IMR-90 (cell line): ENCODE measurements at places on chromosomes 13 and 19.
A peak's percentile ranks its signal among the peaks of the same experiment; 100 is the strongest.

DNA sequence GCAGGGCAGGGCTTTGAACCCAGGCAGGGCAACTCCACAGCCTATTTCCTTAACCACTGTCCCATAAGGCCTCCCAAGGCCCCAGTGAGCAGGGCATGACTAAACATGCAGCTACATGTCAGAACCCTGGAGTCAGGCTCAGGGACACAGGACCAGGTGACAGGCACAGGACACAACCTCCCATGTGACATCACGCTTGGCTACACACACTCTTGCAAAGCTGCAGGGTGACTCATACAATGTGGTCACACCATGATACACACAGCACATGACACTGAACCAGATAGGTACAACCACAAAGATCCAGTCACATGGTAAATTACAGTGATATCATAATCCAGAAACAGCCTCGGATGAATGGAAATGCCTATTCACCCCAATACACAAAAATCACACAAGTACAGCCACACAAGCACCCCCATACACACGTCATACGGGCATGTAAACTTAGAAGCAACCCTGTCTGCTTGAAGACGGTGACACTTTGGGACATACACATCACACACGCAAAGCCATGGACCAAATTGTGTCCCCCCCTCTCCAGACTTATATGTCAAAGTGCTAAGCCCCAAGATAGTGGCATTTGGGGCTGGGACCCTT lies 14.5 kb downstream of the KLK4 start:
- DNase-seq, result peak; percentile 65

DNA sequence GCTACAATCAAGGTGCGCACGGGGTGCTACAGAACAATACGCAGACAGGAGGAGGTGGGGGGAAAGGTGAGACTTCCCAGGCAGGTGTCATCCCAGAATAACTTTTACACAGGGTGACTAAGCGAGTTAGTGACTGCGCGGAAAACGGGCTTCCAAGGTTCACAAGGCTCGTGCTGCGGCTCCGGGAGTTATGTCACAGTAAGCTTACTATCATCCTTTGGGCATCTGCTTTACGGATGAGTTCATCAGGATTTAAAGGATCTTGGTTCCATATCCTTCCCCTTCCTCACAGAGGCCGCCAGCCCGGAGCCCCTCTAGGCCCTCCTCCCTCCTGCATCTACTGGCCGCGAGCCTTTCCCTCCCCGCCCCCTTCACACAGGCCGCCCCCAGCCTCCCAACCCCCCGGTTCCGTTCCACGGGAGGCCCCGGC lies 474 bp upstream of the IFT88 start:
- DNase-seq, result peak; percentile 85

DNA sequence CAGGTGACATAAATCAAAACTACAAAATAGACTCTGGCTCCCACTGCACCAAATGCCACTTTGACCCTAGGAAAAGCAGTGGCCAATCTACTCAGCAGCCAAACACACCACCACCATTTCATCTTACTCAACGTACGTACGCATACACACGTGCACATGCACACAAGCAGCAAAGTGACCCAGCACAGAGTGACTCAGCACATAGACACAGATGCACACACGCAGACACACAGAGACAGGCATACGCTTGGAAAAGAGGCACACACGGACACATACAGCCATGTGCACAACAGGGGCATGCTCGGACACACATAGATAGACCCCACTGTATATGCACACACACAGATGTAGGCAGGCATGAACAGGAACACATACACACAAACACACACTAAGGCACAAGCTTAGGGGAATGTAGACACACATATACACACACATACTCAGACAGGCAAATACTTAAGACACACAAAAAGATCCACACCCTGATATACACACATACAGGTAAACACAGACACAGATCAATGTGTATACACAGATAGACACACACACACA lies 37.3 kb downstream of the PEPD start:
- no peak for DNase-seq

- DNase-seq, result no peak
Measured at GRCh38 chr19:15893477-15893876, 4.4 kb downstream of the CYP4F2 start.

- DNase-seq, result no peak
Measured at GRCh38 chr19:49188626-49189200, 31.1 kb downstream of the TRPM4 start.

DNA sequence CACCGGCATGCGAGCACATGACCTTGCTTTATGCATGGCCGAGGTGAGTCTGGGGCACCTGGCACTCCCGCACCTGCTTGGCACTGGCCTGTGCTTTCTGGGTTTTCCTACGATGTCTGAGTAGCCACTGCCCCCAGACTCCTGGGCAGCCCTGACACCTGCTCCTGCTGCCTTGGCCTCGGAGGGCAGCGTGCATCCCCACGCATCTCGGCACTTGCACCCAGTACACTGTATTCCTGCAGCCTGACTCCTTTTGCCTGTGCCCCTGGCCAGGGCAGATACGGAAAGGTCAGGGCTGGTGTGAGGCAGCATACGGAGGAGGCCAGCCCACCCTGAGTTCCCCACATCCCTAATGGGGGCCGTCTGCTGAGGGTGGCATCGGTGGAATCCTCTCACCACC lies 340.6 kb downstream of the TEX29 start:
- no peak for DNase-seq

GRCh38 chr19:4016903-4017638 lies 9.5 kb downstream of the PIAS4 start:
- no peak for DNase-seq

GRCh38 chr19:10601999-10602329 lies 14.9 kb upstream of the AP1M2 start:
- DNase-seq, result no peak

DNA sequence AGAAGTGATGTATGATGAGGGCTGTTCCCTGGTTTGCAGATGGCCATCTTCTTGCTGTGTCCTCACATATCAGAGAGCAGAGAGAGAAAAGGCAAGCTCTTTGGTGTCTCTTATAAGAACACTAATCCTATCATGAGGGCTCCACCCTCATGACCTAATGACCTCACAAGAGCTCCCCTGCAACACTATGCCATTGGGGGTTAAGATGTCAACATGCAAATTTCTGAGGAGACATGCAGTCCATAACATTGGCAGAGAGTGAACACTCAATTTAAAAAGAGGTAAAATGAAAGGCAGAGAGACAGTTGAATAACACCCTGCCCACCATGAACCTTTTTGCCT lies 10.9 kb downstream of the FAM187B start:
- DNase-seq, result no peak

DNA sequence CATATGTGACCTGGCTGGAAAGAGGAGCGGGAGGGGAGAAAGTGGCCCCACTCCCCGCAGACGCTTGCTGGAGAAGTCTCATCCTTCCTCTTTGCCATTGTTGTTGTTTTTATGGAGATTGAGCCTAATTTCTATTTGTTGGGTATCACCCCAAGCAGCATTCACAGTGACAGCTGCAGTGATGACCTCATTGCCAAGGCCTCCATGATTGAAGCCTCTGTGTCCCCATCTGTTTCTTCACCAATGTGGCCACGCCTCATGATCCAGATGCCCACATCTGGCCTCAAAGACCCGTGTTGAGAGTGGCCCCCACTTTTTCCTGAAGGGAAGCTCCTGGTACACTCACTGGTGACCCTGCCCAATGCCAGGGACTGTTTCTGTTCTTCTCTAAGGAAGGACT lies 154.2 kb downstream of the SLC7A1 start:
- DNase-seq, result no peak

- DNase-seq, result no peak
Measured at GRCh38 chr13:83716121-83716520, 166.2 kb downstream of the SLITRK1 start.

- peak; percentile 83 for DNase-seq
Measured at GRCh38 chr13:50016444-50016843, 1.2 kb downstream of the KCNRG start.

GRCh38 chr19:43562698-43563241 lies 12.6 kb downstream of the XRCC1 start:
- peak; percentile 76 for DNase-seq

GRCh38 chr13:49304763-49305700 lies 57.3 kb downstream of the CDADC1 start:
- no peak for DNase-seq

GRCh38 chr13:31179754-31180153 lies 18.1 kb upstream of the HSPH1 start:
- DNase-seq, result no peak

DNA sequence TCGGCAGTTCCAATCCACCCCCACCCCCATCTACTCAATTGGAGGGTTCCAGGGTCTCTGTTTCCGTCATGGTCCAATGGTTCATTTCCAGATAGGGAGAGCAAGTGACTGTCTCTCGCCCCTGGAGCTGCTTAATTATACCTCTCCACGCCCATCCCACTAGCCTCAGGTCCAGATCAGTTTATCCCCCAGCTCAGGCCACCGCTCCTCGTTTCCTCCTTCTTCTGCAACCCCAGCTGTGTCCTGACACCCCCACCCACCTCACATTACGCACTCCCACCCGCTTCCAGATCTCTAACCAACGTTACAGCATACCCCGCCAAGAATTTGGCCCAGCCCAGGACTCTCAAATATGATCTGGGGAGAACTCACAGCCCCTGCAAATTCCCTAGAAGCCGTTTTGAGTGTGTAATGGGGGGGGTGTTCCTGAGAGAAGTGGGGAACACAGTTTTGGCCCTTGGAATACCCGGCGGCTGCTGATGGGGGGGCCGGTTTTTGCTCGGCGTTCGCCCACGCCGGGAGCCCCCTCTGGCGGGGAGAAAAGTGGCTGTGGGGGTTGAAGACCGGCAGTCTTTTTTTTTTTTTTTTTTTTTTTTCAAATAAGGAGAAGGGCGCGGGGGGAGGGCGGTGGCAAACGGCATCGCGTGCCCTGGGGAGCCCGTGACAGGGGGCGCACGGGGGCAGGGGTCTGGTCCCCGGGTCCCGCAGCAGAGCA lies 1.7 kb upstream of the PDE4A start:
- DNase-seq, result no peak

- DNase-seq, result no peak
Measured at GRCh38 chr13:111861766-111862366, 205.1 kb upstream of the SOX1 start.

- peak; percentile 28 for DNase-seq
Measured at GRCh38 chr13:66506979-66507378, 723.2 kb downstream of the PCDH9 start.

GRCh38 chr13:69604698-69605097 lies 502.9 kb upstream of the ATXN8OS start:
- no peak for DNase-seq

- no peak for DNase-seq
Measured at GRCh38 chr13:73281746-73282145, 222.9 kb downstream of the KLF5 start.

DNA sequence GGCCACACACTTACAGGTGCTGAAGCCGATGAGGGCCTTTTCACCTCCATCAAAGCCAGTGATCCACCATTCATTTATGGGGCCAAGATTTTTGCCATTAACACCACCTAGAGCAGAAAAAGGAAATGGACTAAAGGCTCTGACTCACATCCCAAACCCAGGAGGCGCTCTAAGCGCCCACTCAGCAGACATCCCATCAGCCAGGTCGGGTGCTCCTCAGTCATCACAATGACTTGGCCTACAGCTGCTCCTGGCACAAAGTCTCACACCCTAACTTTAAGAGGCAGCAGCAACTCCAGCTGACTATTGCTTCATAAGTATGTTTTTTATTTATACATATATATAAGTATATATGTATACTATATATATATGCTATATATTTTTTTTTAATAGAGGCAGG lies 36.1 kb upstream of the EIF3G start:
- peak; percentile 34 for DNase-seq

DNA sequence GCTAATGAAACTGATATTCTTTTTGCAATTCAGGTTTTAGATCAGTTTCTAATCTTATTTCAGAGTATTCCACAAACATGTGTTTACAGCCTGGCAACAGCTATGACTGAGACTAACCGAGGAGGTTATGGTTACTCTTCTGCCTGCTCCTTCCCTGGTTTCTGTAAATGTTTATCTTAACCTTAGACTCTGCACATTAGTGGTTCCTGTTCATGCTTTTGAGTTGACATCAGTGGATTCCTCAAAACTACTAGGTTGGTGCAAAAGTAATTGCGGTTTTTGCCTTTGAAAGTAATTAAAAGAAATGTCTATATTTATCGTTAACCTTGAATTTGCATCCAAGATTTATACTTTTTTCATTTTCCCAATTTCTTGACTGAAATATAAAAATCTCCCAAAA lies 237.0 kb upstream of the TSHZ3 start:
- peak; percentile 62 for DNase-seq

- no peak for DNase-seq
Measured at GRCh38 chr13:59861676-59862075, 302.1 kb downstream of the DIAPH3 start.

DNA sequence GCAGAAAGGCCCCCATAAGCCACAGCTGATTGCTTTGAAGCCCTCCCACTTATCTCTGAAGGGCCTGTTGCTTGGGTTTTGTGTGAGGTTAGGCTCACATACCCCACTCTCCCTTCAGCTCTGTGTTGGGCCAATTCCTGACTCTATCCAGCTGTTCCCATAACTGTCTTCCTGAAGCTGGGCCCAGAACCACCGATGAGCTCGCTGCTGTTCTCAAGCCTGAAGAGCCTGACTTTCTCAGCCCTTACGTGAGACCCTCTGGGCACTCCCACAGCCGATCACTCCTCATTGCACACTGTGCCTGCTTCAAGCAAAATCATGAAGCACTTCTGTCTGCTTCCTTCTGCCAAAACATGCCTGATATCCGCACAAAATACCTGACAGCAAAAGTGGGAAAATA lies 124.1 kb downstream of the CRYL1 start:
- no peak for DNase-seq

DNA sequence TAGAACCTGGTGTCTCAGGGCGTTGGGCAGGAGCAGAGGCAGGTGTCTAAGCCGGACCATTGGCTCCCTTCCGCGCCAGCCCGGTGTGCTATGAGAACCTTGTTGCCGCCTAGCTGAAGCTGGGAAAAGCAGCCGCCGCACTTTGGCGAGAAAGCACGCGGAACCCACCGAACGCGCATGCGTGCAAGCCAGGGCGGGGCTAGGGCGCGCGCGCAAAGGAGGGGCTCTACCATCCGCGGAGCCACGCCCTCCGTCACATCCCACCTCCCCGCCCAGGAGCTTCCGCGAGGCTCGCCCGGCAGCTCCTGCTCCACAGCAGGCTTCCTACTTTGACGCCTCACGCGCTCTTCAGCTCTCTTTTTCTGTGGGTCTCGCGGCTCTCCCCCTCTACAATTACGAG lies 51.3 kb downstream of the WDR87 start:
- DNase-seq, result peak; percentile 17

GRCh38 chr13:37788346-37788745 lies 81.2 kb downstream of the TRPC4 start:
- DNase-seq, result no peak

GRCh38 chr13:80341101-80341755 lies at the start of gene SPRY2:
Gene SPRY2, minus strand, starts transcription at chr13:80341126. Its CDS starts 3,421 bp downstream, at chr13:80337705.
- peak; percentile 96 for DNase-seq

DNA sequence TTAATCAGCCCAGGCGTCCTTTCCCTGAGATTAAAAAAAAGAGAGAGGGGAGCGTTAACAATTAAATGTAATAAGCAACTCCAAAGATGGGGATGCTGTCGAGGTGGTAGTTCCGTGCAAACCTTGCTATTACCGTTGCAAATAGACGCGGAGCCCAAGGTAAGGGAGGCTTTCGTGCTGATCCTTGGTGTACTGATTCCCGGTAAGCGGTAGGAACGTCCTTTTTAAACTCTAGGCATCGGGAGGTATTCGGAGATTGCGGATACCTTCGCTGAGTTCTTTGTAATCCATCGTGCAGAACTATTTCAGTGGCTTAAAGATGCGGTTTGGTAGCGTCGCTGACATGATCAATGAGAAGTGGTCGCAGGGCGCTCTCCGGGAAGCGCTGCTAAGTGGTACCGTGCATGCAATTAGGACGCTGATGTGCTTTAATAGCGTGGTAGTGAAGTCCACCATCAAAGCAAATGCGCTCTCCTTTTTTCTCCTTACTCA lies 3.1 kb downstream of the SLITRK5 start:
- DNase-seq, result no peak
